Smooth muscle cell of bladder (primary cell): ENCODE measurements at places on chromosomes 4 and X. TPM values are rescaled to one million over a fixed set of nuclear protein-coding genes. Genes with fewer than 3 reads are reported as not detected.

DGKK gene
- not detected in 2 replicates for total RNA-seq

IKBKG gene
- 13.4 and 13.7 TPM in 2 replicates for total RNA-seq

MAGEA12 gene
- under 0.01 and 0.14 TPM in 2 replicates for total RNA-seq

COQ2 gene
- 13.7 and 18.3 TPM in 2 replicates for total RNA-seq

RTL3 gene
- total RNA-seq = not detected in 2 replicates

CLNK gene
- total RNA-seq = not detected in 2 replicates

HPGD gene
- under 0.01 and 0.09 TPM in 2 replicates for total RNA-seq

PPP4R3C gene
- not detected in 2 replicates for total RNA-seq

MAGEA6 gene
- total RNA-seq = under 0.01 TPM in 1 of 2 replicates, not detected in the other

C4orf51 gene
- not detected in 2 replicates for total RNA-seq

GATB gene
- 15.8 and 17.2 TPM in 2 replicates for total RNA-seq

MAGED4B gene
- 25.2 and 38.0 TPM in 2 replicates for total RNA-seq
